Panc1 (cell line): ENCODE measurements at places on chromosomes 1 and 21. TPM values are rescaled to one million over a fixed set of nuclear protein-coding genes. Genes with fewer than 3 reads are reported as not detected.

Gene EFNA3
- total RNA-seq, result 2.3 TPM

Gene CLCA1
- total RNA-seq, result 0.08 TPM

DNA sequence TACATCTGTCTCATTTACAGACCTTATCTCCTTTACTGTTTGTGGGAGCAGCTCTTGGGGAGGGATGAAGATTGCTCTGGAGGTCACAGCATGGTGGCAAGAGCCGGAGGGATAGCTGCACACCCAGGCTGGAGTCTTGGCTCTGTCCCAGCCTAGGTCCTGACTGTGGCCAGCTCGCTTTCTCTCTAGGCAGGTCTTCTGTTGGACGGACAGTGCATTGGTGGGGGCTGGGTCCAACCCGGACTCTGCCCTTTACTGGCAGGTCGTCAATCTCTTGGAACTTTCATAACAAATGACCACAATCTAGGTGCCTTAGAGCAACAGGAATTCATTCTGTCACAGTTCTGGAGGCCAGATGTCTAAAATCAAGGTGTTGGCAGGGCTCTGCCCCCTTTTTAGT is 319.8 kb upstream of the C1orf174 start:
- no peak for DNase-seq

DNA sequence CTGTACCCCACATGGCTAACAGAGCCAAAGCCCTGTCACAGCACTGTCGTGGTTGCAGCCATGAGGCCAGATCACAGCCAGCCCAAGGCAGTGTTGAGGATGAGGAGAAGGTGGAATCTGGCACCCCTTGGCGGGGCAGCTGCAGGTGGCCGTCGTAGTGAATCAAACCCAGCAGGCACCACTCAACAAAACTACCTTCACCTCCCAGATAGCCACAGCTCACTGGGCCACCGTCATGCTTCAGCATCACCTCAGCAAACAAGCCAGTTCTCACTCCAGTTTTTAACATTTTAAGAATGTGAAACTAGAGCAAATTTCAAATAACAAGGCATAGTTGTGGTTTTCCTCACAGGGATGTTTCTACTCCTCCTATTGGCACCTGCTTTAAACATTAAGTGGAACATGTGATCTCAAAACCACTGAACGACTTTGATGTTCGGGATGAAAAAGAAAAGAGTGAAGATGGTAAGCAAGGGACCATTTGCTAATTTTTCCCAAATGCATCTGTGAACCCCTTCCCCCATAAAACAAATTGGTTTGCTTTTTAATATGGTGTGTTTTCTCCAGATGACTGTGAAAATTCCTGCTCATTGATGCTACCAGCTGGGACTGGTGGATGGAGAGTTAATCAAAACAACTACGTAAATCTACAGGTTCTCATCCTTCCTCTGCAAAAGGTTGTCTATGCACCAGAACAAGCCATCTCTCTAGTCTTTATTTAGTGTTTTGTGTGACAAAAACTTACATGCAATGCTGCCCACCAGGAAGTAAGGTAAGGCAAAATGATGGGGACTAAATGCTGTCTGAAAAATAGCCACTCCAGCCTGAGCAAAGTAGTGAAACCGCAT is 45.5 kb downstream of the TOR1AIP2 start:
- no peak for DNase-seq

DNA sequence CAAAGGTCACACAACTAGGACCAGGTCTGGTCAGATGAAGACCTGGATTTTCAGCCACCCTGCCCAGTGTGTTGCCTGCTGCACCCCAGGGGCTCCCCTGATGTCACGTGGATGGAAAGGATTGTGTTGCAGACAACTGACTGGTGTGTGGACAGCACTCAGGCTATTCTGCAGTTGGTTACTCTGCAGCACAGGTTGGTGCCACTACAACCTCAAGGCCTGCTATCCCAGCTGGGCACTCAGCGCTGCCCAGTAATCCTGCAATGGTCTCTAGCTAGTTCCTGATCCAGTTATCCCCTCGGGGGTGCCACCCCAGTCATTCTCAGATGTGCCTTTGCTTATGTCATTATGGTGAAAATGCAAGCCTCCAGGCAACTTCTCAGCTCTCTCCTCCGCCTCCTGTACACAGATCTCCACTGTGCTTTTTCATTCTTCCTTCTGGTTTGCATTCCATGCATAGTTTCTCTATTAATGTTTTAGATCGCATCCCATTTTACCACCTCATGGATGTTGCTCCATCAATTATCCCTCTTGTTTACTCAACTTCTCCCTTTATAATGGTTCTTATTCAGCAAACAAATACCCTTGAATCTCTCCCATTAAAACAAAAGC is 503.2 kb upstream of the CAMK1G start:
- no peak for DNase-seq

GRCh38 chr1:18693256-18694098 is 62.8 kb downstream of the PAX7 start:
- DNase-seq, result no peak
